ENCODE measurements at places on chromosomes 6 and 20.

DNA sequence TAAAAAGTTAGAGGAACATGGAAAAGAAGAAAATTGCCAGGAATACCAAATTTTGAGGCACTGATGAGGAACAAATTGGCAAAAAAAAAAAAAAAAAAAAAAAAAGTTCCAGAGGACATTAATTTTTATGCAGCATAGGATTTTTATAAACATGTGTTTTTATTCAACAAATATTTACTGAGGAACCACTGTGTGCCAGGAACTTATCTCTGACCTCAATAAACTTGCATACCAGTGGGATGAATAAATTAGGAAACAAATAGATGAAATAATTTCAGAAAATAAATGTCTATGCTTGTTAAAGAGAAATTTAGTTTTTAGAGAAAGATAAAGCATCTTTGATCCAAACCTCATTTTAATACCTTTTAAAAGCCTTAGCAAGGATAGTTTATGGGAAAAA is 175.1 kb downstream of the PDE10A start:
- no peaks in the 10 kb centered on the region for H3K4me1 ChIP-seq
- H3K4me3 ChIP-seq = no peak overlapping the region
- H3K27ac ChIP-seq = no peak overlapping the region

- H3K27me3 ChIP-seq = no peaks in the 10 kb centered on the region
- H3K36me3 ChIP-seq = no peaks in the 10 kb centered on the region
- peaks cover 24% of the 10 kb centered on the region for H3K4me1 ChIP-seq
Measured at GRCh38 chr6:68126089-68126749, 508.9 kb upstream of the ADGRB3 start.

DNA sequence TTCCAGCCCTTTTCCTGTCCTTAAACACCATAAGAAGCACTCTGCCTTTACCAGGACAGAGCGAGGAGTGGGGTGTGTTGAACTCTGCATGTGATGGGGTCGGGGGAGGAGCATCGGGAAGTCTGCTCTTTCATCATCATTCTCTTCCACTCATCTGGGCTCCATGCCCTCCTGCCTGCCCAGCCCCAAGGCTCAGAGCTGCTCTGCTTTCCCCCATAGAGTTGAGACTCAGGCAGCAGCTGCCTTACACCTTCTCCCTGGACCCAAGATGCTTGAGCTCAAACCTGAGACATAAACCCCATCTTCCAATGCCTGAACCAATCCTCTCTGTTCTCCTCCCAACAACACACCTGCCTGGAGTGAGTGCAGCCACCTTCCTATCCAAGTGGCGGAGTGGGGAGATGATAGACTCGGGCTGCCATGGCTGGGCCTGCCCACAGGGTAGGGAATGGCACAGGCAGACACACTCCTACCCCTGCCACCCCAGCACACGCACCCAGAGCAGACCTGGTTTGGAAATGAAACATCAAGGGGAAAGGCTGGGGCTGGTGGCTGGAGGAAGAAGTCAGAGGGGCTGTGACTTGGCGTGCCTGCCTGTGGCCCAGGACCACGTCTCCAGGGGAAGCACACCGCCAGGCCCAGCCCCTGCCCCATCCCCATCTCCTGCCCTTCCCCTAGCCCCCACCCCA is 28.4 kb downstream of the TFEB start:
- H3K4me1 ChIP-seq = peaks cover 97% of the 10 kb centered on the region
- H3K4me3 ChIP-seq = peak overlapping the region; percentile 65
- H3K27me3 ChIP-seq = no peaks in the 10 kb centered on the region
- peak; percentile 90 for DNase-seq
- peak overlapping the region; percentile 99 for H3K27ac ChIP-seq

- no peaks in the 10 kb centered on the region for H3K27me3 ChIP-seq
- H3K4me3 ChIP-seq = no peak overlapping the region
- H3K27ac ChIP-seq = no peak overlapping the region
- no peaks in the 10 kb centered on the region for H3K4me1 ChIP-seq
- H3K36me3 ChIP-seq = peaks cover 63% of the 10 kb centered on the region
Measured at GRCh38 chr20:47282864-47283263, 73.6 kb downstream of the ZMYND8 start.

GRCh38 chr6:20325641-20326421 is 75.8 kb upstream of the E2F3 start:
- no peak overlapping the region for H3K4me3 ChIP-seq
- H3K36me3 ChIP-seq = no peaks in the 10 kb centered on the region
- no peaks in the 10 kb centered on the region for H3K27me3 ChIP-seq
- no peak for DNase-seq
- no peak overlapping the region for H3K27ac ChIP-seq

DNA sequence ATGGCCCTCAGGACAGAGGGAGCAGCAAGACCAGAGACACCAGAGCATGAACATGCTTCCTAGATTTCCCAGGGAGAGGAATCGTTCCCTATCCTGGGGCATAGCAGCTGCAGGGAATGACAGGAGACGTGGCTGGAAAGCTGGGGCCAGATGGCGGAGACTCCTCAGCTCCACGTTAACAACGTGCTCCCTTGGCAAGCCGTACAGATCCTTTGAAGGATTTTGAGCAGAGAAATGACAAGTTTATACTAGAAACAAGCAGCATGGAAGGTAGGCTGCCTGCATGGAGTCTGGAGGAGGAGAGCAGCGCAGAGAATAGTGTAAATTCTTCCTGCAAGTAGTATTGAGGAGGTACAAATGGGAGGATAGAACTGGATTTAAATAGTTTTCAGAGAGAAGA is 11.7 kb downstream of the MYLIP start:
- DNase-seq = no peak
- peaks cover 73% of the 10 kb centered on the region for H3K36me3 ChIP-seq
- H3K4me1 ChIP-seq = peaks cover 22% of the 10 kb centered on the region
- no peaks in the 10 kb centered on the region for H3K27me3 ChIP-seq
- H3K4me3 ChIP-seq = no peak overlapping the region
- H3K27ac ChIP-seq = no peak overlapping the region

GRCh38 chr20:2624190-2624589 is 28.2 kb upstream of the NOP56 start:
- no peak overlapping the region for H3K4me3 ChIP-seq
- no peak for DNase-seq
- no peaks in the 10 kb centered on the region for H3K36me3 ChIP-seq
- H3K4me1 ChIP-seq = no peaks in the 10 kb centered on the region

DNA sequence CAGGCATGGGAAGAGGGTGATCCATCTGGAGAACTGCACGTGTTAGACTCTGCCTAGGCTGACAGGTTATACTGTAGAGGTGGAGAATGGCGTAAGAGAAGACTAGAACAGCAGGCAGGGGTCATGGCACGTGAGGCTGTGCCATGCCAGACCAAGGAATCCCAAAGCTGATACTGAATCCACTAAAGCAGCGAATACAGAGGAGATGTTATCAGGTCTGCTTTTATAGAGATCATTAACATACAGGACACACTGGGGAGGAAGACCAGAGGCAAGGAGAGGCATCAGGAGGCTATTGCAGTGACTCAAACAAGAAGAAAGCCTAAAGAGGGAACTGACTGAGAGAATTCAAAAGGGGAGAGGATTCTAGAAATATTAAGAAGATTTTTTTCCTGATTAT is 12.9 kb downstream of the PHACTR1 start:
- H3K27ac ChIP-seq = no peak overlapping the region
- no peaks in the 10 kb centered on the region for H3K27me3 ChIP-seq
- DNase-seq = no peak
- no peak overlapping the region for H3K4me3 ChIP-seq
- H3K36me3 ChIP-seq = no peaks in the 10 kb centered on the region
- no peaks in the 10 kb centered on the region for H3K4me1 ChIP-seq

- H3K4me1 ChIP-seq = no peaks in the 10 kb centered on the region
- H3K4me3 ChIP-seq = no peak overlapping the region
- H3K27me3 ChIP-seq = 0 out of 2 replicates have a peak, but pooled peaks cover 2% of the 10 kb centered on the region
- H3K36me3 ChIP-seq = no peaks in the 10 kb centered on the region
Measured at GRCh38 chr6:154614101-154614500, 103.6 kb upstream of the CNKSR3 start.

GRCh38 chr20:54933212-54933904 is 458.0 kb downstream of the DOK5 start:
- H3K27ac ChIP-seq = no peak overlapping the region
- no peak overlapping the region for H3K4me3 ChIP-seq
- no peaks in the 10 kb centered on the region for H3K27me3 ChIP-seq
- DNase-seq = no peak

GRCh38 chr20:62052842-62053464 is 12.7 kb downstream of the TAF4 start:
- no peaks in the 10 kb centered on the region for H3K27me3 ChIP-seq
- peaks cover 54% of the 10 kb centered on the region for H3K4me1 ChIP-seq
- H3K4me3 ChIP-seq = no peak overlapping the region
- no peak for DNase-seq
- H3K27ac ChIP-seq = no peak overlapping the region

DNA sequence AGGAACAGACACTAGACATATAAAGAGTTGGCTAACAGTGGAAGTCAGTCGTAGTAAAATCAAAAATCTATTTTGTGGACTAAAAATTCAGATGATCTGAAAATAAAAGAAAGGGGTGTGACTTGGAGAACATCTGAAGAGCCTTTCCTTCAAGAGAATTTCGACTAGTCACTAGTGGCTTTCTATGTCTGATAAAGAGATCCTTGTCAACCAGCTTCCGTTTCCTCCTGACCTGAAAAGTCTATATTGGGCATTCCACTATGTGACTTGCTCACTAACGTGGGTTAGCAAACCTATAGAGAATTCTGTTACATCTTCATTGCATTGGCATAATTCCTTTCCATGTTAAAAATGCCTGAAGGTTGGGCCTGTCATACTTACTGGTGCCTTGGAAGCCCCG is 25.9 kb downstream of the TRAF3IP2 start:
- no peaks in the 10 kb centered on the region for H3K4me1 ChIP-seq
- H3K4me3 ChIP-seq = no peak overlapping the region
- DNase-seq = no peak
- H3K27me3 ChIP-seq = no peaks in the 10 kb centered on the region
- no peak overlapping the region for H3K27ac ChIP-seq

- no peak overlapping the region for H3K4me3 ChIP-seq
- H3K27ac ChIP-seq = no peak overlapping the region
- no peaks in the 10 kb centered on the region for H3K36me3 ChIP-seq
- no peaks in the 10 kb centered on the region for H3K27me3 ChIP-seq
- H3K4me1 ChIP-seq = no peaks in the 10 kb centered on the region
Measured at GRCh38 chr6:35396991-35397390, 54.6 kb downstream of the PPARD start.

DNA sequence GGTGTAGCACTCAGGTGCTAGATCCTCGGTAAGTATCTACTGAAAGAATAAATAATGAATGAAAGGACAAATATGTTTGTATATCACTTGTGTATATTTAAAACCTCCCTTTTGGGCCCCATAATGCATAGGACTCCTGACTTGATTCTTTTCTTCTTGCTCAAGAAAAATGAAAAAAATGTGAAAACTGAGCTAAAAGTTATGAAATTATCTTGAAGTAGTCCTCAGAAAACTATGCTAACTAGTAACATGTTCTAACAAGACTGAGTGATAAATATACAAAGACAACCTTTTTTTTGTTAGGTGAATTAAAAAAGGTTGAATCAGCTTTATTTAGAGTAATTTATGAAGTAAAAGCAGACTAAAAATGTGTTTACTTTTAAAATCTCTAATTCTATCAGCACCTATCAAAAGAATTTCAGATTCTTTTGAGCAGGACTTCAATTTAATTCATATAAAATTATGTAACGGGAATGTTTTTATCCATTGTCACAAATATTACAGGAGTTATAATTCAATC is 247.8 kb upstream of the JAG1 start:
- no peak overlapping the region for H3K4me3 ChIP-seq
- no peak for DNase-seq
- H3K4me1 ChIP-seq = no peaks in the 10 kb centered on the region
- no peak overlapping the region for H3K27ac ChIP-seq
- H3K36me3 ChIP-seq = no peaks in the 10 kb centered on the region

GRCh38 chr6:134766497-134766896 is 183.4 kb downstream of the ALDH8A1 start:
- no peak for DNase-seq
- no peaks in the 10 kb centered on the region for H3K36me3 ChIP-seq
- no peaks in the 10 kb centered on the region for H3K27me3 ChIP-seq
- H3K4me1 ChIP-seq = no peaks in the 10 kb centered on the region

GRCh38 chr20:38932457-38933120 is 6.4 kb downstream of the FAM83D start:
- no peak overlapping the region for H3K4me3 ChIP-seq
- peaks cover 17% of the 10 kb centered on the region for H3K36me3 ChIP-seq
- no peak for DNase-seq
- H3K4me1 ChIP-seq = peaks cover 29% of the 10 kb centered on the region
- H3K27me3 ChIP-seq = no peaks in the 10 kb centered on the region

GRCh38 chr6:131890091-131890490 is 61.1 kb downstream of the CCN2 start:
- no peaks in the 10 kb centered on the region for H3K27me3 ChIP-seq
- no peak overlapping the region for H3K27ac ChIP-seq
- DNase-seq = no peak
- H3K36me3 ChIP-seq = no peaks in the 10 kb centered on the region
- H3K4me1 ChIP-seq = no peaks in the 10 kb centered on the region

- no peak overlapping the region for H3K4me3 ChIP-seq
- no peaks in the 10 kb centered on the region for H3K27me3 ChIP-seq
- no peak for DNase-seq
Measured at GRCh38 chr6:83008626-83009025, 57.0 kb downstream of the UBE3D start.

DNA sequence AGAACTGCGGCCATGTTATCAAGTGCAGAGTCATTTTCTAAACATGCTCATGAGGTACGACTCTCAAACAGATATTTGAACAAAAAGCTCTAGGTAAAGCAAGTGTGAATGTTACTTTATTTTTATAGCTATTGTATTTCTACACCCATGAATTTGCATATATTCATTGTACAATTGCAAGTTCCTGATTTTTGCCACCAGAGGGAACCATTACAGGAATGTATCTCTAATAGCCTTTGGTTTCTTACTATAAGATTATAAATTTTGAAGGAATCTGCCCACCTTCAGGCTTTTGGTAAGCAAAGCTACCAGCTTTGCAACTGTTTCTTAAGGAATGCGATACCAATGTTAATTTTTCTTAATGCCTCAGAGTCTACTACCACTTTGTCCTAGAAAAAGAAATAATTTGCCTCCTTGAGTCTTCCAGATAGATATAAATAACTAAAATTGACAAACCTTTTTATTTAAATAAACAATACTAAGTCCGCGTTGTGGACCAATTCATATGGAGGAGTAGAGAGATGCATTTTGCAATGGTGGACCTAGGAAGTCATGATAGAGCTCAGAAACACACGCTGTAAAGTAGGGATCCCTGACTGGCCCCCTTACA is 125.4 kb upstream of the SAMD5 start:
- H3K4me3 ChIP-seq = no peak overlapping the region
- no peaks in the 10 kb centered on the region for H3K27me3 ChIP-seq
- peak; percentile 58 for DNase-seq
- H3K4me1 ChIP-seq = no peaks in the 10 kb centered on the region
- H3K36me3 ChIP-seq = peaks cover 42% of the 10 kb centered on the region

GRCh38 chr20:36113036-36113435 is 41.5 kb upstream of the EPB41L1 start:
- H3K4me3 ChIP-seq = no peak overlapping the region
- no peaks in the 10 kb centered on the region for H3K36me3 ChIP-seq
- peaks cover 52% of the 10 kb centered on the region for H3K4me1 ChIP-seq
- H3K27me3 ChIP-seq = no peaks in the 10 kb centered on the region
- DNase-seq = no peak

All from Karpas-422 (cell line).